ENCODE measurements at places on chromosomes 4 and X.

DNA sequence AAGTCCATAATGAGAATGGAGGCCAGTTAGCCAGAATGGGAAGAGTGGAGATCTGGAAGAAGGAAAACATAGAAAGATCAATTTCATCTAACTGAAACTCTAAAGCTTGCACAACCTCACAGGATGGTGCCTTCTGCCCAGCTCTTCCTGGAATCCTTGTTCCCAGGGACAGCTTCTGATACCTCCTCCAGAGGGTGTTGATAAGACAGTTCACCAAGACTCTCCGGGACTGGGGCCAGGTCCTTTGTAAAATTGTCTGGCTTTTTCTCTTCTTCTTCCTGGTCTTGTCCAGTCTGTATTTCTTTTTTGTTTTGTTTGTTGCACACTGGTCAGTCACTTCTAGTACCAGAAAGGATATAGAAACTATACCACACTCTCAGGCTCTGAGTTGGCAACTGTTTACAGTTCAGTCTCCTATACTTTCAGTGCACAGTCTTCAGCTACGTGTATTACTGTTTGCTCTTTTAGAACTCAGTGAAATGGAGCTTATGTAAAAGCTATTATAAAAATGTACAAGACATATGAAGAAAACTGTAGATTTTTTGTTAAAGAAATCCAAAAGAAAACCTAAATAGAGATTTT, 142.8 kb upstream of the RPL34 start:
- DNase-seq, result no peak

- no peak for DNase-seq
Observed at GRCh38 chr4:104344342-104344980, 150.2 kb downstream of the CXXC4 start.

DNA sequence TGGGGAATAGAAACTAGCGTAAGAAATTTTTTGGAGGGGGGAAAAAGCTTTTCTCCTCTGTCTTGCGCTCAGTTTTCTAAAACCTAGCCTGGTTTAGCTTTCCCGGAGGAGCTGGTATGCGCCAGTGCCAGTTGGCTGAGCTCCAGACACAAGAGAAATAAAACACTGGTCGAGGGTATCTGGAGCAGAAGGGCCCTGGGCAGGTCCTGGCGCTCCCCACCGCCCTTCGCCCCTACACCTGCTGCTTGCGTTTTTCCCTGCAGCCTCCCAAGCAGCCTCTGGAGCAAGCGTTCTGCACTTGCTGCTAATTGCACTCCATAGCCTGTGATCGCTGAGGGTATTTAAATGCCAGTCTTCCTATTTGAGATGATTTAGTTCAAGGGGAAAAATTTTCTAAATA, 816 bp downstream of the EREG start:
- no peak for DNase-seq

GRCh38 chr4:175253184-175253902, 335.2 kb downstream of the ADAM29 start:
- peak; percentile 15 for DNase-seq

GRCh38 chr4:187577941-187578480, 417.6 kb upstream of the ZFP42 start:
- DNase-seq, result no peak

- DNase-seq, result no peak
Observed at GRCh38 chr4:32147446-32148085, 1427.4 kb downstream of the PCDH7 start.

- DNase-seq, result no peak
Observed at GRCh38 chr4:98248934-98249333, 12.2 kb upstream of the RAP1GDS1 start.

DNA sequence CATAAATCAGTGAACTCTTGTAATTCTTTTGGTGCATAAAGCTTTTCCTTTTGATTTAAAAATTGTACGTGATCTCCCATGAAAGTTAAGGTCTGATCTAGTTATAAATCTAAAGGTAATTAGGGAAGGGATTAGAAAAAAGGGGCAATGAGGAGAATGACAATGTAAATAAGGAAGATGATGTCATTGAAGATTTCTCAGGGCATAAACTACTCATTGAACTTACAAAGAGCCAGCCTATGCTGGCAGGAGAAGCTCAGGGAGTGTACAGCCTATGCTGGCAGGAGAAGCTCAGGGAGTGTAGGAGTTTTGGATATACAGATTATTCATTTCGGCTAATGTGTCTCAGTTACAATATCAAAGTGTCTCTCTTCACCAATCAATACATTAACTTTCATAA, 1533.5 kb upstream of the ADGRL3 start:
- no peak for DNase-seq

DNA sequence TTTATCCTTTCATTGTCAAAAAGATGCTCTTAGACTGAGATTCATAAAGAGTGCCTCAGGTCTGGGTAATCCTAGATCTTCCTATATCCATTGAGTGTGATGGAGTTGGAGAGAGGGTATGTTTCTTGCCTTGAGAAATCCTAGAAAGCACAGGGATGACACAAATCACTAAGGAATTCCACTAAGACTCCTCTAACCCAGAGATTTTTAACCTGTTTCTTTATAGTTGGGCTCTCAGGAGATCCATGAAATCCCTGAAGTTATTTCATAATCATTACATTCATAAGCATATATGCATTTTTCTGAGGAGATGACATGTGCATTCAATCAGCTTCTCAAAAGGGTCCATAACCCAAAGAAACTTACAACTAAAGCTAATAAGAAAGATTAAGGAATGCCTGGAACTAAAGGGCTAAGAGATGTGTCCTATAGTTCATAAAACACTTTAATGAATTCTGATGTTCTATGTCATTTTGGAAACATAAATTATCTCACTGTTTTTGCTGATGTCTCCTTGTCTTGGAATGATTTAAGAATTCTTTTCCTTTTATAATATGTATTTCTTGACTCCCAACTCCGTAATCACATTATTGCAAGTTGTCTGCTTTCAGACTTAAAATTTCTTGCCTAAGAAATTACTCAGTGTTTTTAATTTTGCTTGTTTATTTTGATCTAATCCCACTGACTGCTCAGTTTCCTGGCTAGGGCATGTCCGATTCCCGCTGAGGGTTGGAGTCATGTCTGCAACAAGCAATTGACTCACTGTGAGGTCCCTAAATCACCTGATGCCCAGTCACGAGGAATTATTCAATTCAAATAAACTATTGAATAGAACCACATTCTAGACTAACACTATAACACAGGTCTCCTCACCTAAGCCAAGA, 2.8 kb upstream of the AMTN start:
- peak; percentile 75 for DNase-seq

DNA sequence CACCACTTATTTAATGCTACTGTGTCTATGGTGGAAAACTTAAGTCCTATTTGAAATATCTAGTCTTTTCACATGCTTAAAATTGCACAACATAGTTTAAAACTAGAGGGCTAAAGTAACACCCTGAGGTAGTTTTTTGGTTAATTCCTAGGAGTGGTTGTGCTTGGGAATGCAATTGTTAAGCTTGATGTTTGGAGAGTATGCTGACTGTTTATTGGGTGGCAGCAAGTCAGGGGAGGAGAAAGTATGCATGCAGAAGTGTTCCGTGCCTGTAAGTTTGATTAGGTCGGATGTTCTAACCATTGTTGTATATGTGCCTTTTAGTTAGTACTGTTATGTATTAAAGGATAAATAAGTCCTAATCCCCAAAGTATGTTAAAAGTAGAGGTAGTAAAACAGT, 40.5 kb downstream of the CXCL8 start:
- DNase-seq, result no peak

- DNase-seq, result no peak
Observed at GRCh38 chr4:128556756-128557155, 252.7 kb upstream of the JADE1 start.

GRCh38 chr4:110978761-110979160, 355.9 kb upstream of the PITX2 start:
- no peak for DNase-seq

- peak; percentile 73 for DNase-seq
Observed at GRCh38 chr4:1248245-1249147, at the start of gene CTBP1. TSS of gene CTBP1 (minus strand) at chr4:1249130. CDS start at chr4:1241331, 7,799 bp downstream.

DNA sequence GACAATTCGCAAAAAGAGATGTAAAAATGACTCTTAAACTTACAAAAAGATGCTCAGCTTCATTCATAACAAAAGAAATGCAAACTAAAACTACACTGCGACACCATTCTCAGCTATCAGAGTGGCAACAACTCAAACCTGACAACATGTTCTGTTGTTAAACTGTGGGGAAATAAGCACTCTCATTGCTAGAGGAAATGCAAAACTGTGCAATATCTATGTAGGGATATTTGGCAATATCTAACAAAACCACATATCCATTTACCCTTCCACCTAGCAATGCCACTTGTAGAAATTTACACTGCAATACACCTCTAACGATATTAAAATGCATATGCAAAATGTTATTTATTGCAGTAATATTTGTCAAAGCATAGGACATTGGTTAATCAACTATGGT, 78.3 kb upstream of the EGFL6 start:
- no peak for DNase-seq

DNA sequence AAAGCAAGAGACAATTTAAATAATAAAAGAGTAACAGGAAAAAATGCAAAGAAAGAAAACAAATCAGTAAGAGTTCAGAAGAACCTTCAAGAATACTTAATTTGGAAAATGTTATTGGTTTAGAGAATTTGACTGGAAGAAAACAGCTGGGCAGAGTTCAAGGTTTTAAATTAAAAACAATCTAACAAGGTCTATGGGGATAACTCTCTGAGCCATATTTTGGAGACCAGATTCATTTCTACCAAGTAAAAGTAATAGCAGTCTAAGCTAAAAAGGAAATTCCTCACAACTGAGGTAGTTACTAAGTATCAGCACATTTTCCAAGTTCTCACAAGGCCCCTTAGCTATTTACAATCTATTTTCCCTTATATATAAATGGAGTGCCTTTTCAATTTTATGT, 82.4 kb upstream of the TFDP3 start:
- no peak for DNase-seq

- DNase-seq, result no peak
Observed at GRCh38 chrX:106780664-106781377, 21.7 kb upstream of the TBC1D8B start.

DNA sequence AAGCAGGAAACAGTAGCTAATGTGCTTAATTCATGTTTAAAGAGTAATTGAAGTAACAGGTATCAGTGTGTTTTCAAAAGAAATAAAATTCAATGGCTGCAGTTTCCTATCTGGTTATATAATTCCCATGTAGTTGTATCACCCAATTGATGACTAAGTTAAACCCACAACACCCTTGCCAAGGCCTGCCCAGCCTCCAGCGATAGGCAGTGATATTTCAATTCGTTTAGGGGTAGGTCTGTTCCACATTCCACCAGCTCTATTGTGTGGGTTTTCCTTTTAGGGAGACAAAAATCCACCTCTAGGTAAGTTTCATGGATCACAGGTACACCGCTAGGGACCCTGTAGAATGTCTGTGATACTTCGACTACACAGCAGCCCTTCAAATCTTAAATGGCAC, 24.7 kb upstream of the MXRA5 start:
- DNase-seq, result no peak

Measured in H4 (cell line).